ENCODE measurements at places on chromosomes 12 and 14.

GRCh38 chr12:47207340-47207717 is 127.6 kb upstream of the AMIGO2 start:
- peak; percentile 48 for DNase-seq

DNA sequence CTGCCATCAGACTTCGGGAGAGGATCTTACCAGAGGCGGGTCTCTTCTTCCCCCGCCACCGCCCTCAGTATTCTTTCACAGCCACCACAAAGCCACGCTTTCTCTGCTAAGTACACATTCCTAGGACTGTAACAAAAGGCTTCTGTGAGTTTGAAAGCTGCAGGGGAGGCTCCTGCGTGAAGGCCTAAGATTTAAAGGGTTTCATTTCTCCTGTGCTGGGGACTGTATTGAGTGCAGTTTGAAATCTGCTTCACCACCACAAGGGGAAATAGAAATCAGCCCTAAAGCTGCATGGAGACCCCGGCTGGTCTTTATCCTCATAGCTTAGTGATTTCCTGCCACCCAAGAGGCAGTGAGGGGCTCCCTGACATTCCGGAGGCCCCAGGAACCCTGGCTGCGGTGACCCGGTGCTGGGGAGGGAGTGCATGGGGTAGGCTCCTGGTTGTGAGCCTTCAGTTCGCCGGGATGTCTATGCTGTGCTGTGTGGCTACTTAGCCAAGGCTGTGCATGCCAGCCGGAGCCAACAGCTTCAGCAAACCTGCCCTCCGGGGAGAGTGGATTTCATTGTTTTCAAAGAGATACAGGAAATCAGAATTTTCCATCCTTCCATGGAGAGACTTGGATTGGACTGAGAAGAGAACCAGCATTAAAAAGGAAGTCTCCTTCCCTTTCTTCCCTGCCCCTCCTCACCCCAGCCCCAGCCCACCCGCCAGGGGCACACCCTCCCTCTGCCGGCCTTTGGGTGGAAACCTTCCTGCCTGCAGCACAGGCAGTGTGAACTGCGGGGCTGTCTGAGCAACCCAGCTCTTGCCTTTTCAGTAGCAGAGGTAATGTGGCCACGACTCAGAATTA is 163.3 kb downstream of the ETV6 start:
- DNase-seq = no peak

GRCh38 chr12:30145684-30146032 is 361.9 kb upstream of the TMTC1 start:
- DNase-seq = no peak

DNA sequence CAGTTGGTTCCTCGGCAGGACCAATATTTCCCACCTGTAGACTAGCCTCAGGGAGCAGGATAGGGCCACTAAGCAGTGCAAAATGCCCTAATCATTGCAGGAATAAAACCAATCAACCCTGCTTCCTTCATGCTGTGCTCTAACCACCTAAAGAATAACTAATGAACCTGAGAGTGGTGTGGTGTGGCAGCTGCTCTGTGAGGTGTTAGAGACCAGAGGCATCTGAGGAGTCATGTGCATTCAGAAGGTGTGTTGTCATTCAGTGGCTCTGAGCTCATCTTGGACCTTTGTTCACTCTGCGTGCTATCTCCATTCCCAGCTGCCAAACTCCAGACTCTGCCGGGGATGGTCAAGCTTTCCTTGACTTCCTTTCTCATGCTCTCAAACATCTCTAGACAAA is 136.7 kb upstream of the EGLN3 start:
- no peak for DNase-seq

- DNase-seq = no peak
Measured at GRCh38 chr12:52261208-52261484, 13.3 kb upstream of the KRT86 start.

DNA sequence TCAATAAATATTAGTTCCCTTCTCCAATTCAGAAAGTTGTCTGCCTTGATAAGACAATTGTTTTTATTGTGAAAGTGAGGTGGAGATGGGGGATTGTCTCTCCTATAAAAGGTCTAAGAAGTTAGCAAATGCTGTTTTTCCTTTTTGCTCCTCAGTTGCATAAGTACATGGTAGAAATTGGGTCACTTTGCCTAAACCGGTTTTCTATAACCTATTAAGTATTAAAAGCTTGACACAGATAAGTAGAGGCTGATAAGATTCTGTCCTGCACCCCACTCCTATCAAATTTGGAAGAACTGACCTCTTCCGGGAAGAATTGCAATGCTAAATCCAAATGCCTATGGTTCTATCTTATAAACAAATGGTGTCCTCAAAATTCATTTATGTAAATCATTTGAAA is 7.0 kb downstream of the SLCO1B1 start:
- no peak for DNase-seq

DNA sequence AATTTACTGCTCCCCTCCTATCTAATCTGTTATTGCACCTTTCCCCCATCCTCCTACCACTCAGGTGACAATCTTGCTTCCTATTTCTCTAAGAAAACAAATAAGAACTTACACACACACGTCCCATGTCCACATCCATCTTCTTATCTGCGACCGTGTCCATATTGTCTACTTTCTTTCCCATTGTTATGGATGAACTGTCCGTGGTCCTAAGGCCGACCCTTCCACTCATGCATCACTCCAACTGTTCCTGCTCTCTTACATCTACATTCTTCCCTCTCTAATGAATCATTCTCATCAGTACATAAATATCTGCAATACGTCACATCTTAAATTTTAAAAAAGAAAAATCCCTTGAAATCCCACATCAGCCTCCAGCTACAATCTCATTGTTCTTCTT is 30.0 kb downstream of the ZFYVE1 start:
- DNase-seq = no peak

All from cerebellar cortex (tissue), 1 donor.